ENCODE measurements at places on chromosomes 12 and 14.

DNA sequence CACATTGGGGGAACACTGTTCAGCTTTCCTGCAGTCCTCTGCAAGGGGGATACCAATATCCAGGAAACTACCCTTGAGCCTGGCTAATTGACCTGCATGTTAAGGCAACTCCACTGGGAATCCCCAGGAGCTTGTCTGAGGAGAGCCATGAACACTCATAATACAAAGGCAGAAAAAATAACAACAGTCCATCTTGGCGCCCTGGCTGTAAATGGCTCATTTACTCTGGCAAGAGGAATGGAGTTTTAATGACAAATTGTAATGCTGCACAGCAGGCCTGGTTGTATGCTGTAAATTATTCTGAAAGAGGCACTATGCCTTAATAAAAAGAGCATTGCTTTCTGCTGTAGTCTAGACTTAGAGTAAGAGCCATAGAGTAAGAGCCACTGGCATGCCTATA lies 58.3 kb downstream of the SLC8A3 start:
- peak; percentile 97 for DNase-seq

- peak; percentile 34 for DNase-seq
These were observed 192.1 kb upstream of the GARIN6 start for GRCh38 chr12:99455350-99456035.

GRCh38 chr12:124383028-124383427 lies 88.1 kb downstream of the RFLNA start:
- DNase-seq, result no peak

DNA sequence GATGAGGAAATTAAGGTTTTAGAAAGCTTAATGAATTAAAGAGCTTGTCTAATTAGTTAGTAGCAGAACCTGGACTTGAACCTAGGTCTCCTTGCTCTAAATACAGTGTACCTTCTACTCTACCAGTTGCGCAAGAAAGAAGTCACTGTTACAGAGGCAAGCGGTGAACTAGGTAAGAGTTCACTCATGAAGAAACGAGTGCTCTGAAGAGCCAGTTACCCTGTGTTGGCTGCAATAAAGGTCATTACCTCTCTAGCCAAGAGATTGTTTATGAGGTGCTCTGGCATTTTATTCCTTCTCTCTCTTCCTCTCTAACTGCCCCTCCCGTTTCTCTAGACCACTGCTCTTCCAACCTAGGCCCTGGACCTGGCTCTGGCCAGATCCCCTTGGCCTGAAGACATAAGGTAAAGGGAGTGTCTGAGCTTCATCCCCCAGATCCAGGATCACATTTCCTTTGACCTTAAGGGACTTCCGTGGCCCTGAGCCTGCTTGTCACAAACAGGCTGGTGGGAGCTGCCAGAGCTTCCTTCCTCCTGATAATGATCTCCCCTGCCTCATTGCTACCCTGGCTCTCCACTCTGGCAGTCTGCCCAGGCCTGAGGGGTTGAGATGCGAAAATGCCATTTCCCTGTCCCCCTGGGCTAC lies 1.9 kb downstream of the RNASE7 start:
- DNase-seq, result no peak

DNA sequence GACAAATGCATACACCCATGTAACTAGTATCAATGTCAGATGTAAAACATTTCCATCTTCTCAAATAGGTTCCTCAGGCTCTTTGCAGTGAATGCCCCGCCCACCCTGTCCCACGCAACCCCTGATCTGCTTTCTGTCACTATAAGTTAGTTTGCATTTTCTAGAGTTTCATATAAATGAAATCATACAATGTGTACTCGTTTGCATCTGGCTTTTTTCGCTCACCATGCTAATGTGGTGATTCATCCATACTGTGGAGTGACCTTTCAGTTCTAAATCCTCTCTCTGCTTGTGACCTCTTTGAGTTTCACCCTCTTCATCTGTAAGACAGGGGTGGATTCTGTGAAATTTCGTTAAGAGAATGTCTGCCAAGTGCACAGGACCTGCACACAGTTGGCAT lies 30.6 kb upstream of the MSI1 start:
- DNase-seq, result no peak

DNA sequence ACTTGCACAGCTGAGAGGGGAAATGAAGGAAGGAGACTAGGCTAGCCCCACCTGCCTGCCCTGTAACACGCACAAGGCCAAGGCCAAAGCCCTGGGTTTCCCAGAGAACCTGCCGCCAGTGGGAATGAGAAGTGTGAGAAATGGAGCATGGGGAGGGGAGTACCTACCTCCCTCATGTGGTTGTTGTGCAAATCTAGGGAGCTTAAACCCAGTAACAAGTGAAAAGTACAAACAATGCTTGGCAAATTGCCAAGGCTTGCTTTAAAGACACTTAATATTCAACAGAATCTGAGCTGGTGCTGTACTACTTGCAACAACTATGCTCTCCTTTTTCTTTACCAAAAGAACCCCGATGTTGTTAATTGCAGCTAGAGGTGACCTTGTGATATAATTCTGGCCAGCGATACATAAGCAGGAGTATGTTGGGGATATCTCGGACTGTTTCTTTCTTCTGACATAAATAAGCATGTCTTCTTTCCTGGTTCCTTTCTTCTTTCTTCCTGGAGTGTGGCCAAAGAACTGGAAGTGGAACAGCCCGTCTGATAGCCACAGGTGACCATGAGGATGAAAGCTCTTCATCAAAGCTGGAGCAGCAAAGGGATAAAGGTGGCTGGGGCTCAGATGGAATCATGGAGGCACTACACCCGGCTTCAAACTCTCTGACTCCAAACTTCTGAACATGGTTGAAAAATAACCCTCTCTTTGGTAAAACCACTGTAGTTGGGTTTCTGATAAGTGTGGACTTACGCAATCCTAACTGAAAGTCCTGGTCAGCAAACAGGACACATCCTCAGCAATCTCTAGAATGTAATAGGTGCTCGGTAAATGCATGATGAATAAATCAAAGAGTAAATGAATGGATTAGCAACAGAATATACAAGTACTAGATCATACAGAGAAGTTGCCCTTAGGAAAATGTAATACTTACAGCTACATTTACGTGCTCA lies 207.9 kb downstream of the NUAK1 start:
- no peak for DNase-seq

GRCh38 chr12:110577864-110578693 lies 5.0 kb downstream of the PPTC7 start:
- no peak for DNase-seq

GRCh38 chr12:78392918-78393317 lies 471.7 kb upstream of the SYT1 start:
- DNase-seq, result peak; percentile 7

DNA sequence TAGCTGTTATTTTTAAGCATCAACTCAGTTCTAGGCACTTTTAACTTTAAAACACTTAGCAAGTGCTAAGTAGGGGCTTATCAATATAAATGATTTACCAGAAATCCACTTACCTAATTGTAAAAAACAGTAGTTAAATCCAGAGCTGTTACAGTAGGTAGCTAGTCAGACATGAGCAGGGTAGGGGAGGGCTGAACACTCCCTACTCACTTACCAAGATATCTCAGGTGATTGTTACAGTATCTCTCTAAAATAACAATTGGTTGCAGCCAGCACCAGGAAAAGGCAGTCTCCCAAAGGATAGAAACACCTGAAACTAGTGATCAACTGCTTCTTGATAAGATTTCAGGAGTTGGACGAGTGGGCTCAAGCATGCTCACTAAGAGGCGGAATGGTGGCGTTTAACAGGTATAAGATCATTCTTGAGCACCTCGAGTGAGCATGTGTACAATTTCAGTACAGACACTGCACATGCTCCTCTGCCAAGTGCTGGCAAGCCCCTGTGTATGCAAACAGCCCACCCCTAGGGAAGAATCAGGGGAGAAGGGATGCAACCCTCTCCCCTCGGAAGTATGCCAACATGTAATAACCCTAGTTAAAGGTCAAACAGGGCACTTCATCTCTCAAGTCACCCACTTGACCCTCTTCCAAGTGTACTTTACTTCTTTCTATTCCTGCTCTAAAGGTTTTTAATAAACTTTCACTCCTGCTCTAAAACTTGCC lies 1113.6 kb upstream of the SEL1L start:
- DNase-seq, result no peak

DNA sequence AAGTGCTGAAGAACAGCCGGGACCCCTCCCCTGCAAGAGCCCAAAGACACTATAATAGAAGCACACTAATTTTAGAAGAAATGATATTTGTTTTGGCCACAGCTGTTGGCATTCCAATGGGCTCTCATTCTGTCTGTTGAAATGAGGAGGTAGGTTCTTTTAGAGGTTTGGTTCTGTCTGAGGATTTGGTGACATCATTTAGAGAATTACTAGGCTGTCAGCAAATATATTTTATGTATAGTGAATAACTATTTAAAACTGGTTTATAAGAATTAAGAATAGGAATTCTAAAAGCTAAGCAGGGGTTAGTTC lies 200.7 kb upstream of the SLC38A2 start:
- no peak for DNase-seq

- DNase-seq, result peak; percentile 60
These were observed 22.6 kb upstream of the MAPKAPK5 start for GRCh38 chr12:111819191-111820158.

GRCh38 chr12:92362126-92362525 lies 216.5 kb upstream of the BTG1 start:
- no peak for DNase-seq

GRCh38 chr12:63752841-63753240 lies 26.9 kb upstream of the RXYLT1 start:
- DNase-seq, result no peak

DNA sequence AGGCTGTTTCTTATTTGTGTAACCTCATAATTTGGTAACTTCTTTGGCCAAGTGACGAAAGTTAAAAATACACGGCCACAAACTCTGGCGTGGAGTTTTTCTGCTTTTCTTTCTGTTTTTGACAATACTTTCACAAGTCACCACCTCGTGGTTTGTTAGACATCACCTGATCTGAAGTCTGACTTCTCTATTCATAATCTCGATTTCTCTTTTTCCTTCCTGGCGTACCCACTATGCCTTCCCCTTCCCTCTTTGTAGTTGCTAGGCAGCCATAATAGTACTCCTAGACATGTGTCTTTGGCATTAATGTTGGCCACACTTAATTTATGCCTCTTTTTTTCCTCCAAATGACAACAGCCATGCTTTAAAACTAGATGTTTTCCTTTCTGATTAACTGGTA lies 97.6 kb downstream of the POLR3B start:
- no peak for DNase-seq

DNA sequence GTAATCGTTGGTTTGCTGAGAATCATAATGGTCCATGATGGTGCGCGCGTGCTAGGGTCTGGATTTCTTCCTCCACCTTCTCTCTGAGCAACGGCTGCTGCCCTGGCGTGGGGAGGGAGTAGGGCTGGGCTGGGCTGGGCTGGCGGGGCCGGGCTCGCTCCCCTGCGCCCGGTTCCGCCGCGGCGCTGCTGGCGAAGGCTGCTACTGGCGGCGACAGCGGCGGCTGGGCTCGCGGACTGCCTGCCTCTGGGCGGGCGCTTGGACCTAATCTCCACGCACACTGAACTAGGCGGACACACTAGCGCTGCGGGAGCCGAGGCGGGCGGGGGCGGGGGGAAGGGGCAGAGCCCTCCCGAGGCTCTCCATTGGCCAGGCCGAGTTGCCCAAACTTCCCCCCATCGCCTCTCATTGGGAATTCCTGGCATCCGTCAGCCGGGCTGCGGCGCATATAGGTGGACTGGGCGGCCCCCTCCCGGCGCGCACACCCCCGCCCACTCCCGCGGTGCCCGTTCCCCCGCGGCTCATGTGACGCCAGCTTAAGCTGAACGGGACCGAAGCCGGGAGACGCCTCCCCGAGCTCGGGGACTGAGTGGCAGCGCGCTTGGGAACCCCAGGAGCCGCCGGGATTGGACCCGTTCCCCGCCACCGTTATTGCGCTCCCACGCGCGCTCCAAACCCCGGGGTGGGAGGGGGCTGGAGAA lies at the start of gene ACTN1:
TSS of gene ACTN1 (minus strand) at position 282 of the 701 bp plus-strand sequence. CDS start at position 36, 246 bp downstream.
- peak; percentile 98 for DNase-seq

- no peak for DNase-seq
These were observed 211.3 kb upstream of the KRR1 start for GRCh38 chr12:75722714-75723200.

DNA sequence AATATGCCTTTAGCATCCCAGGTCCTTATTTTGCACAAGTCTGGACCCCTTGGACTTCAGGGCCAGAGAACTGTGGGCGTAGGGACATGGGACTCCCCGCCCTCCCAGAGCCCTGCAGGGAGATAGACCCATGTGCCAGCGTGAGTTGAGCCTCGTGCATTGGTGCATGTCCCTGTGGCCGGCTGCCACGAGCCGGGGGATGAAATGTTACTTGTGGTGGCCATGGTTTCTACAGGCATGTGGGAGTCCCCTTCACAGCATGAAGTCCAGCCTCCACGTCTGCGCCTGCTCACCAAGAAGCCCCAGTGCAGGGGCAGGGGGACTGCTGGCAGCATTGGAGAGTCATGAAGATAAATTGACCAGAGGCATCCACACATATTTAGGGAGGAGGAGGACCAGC lies 470.0 kb downstream of the BCL11B start:
- no peak for DNase-seq

GRCh38 chr12:43863770-43864366 lies 28.0 kb downstream of the TMEM117 start:
- DNase-seq, result no peak

DNA sequence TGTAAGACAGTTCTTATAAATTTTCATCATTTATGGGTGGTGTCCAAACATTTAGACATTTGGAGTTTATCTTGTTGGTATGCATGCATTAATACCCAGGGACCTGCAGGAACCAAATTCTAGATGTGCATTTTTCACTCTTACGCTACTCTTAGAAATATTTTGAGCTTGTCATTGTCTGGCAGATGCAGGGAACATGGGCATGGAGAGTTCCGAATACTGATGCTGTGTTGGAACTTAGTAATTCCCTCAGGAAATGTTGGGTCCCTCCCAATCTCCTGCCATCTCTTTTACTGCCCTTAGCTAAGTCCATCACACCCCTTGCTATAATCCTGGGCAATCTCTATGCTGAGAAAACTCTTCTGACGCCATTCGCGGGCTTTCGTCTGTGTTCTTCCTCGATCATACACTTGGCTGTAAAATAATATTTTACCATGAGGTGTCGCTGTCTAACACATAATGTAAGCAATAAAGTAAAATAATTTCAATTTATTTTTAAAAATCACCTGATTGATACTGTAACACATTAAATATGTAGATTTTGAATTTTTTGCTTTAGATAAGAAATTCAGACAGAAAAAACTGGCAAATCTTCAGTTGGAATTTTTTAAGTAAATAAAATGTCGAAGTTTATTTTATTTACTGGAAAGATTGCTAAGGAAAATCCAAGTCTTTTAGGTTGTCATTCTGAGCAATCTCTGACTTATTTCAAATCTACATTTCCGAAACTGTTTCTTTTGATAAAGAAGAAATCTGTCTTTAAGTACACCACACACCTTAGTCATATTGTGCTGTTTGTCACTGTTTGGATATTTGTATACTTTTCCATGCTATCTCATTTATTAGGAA lies 304.1 kb upstream of the SSTR1 start:
- DNase-seq, result peak; percentile 32

DNA sequence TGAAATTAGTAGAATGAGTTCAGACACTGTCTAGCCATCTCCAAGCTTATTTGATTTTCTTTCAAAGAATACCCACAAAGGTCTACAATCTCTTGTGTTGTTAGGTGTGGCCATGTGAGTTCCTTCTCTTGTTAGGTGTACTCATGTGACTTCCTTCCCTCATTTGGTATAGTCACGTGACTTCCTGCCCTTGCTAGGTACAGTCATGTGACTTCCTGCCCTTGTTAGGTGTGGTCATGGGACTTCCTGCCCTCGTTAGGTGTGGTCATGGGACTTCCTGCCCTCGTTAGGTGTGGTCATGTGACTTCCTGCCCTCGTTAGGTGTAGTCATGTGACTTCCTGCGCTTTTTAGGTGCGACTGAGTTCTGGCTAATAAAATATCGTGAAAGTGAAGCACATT lies 179.6 kb downstream of the TMX1 start:
- DNase-seq, result no peak

GRCh38 chr12:122491991-122492390 lies 8.7 kb downstream of the ZCCHC8 start:
- no peak for DNase-seq

- DNase-seq, result no peak
These were observed 36.4 kb upstream of the PRIMA1 start for GRCh38 chr14:93824518-93825234.
